Upper lobe of right lung (tissue), 1 donor: ENCODE measurements at places on chromosomes 7 and 10. TPM values are rescaled to one million over a fixed set of nuclear protein-coding genes. Genes with fewer than 3 reads are reported as not detected.

Gene SLC13A4
- not detected for total RNA-seq

Gene MACC1
- 22.1 TPM for total RNA-seq

Gene NME8
- 2.1 TPM for total RNA-seq

Gene STEAP1
- 5.7 TPM for total RNA-seq

Gene SERPINE1
- 13.7 TPM for total RNA-seq

Gene CPN1
- total RNA-seq: not detected

Gene WIPF3
- total RNA-seq: 0.67 TPM

Gene STAG3
- total RNA-seq: 2.3 TPM

Gene CPVL
- 31.9 TPM for total RNA-seq

Gene ADIRF
- total RNA-seq: 155 TPM

Gene PTPRN2
- 4.9 TPM for total RNA-seq

Gene ASAH2B
- total RNA-seq: 3.4 TPM

Gene SLC25A13
- total RNA-seq: 34.5 TPM

Gene TRIM74
- total RNA-seq: not detected

Gene SLC26A5
- total RNA-seq: 1.9 TPM

Gene TFAM
- total RNA-seq: 28.3 TPM

Gene ZYX
- 263 TPM for total RNA-seq

Gene TEX47
- total RNA-seq: not detected

Gene GJD4
- not detected for total RNA-seq

Gene EMX2
- total RNA-seq: not detected

Gene TFR2
- total RNA-seq: 0.41 TPM

Gene CDCA7L
- total RNA-seq: 41.2 TPM

Gene TMEM72
- not detected for total RNA-seq

Gene TRIM50
- total RNA-seq: 0.20 TPM

Gene SEMA3D
- 13.6 TPM for total RNA-seq

Gene GNG11
- total RNA-seq: 22.6 TPM

Gene SHH
- total RNA-seq: 10.1 TPM

Gene PAX4
- total RNA-seq: not detected

Gene SUN3
- not detected for total RNA-seq

Gene TCTN3
- 29.0 TPM for total RNA-seq

Gene ANKRD22
- 2.3 TPM for total RNA-seq

Gene CRYGN
- not detected for total RNA-seq

Gene CPA2
- not detected for total RNA-seq

Gene ANKRD2
- total RNA-seq: 0.98 TPM

Gene LRRTM3
- total RNA-seq: not detected

Gene ZSCAN21
- 10.0 TPM for total RNA-seq

Gene HACD1
- total RNA-seq: 34.3 TPM

Gene GBX1
- not detected for total RNA-seq

Gene CNNM2
- total RNA-seq: 12.9 TPM

Gene SPDYE2
- not detected for total RNA-seq

Gene FAM237B
- not detected for total RNA-seq

Gene CRTAC1
- 128 TPM for total RNA-seq

Gene SPDYE2B
- not detected for total RNA-seq

Gene FEZF1
- not detected for total RNA-seq

Gene ARMS2
- not detected for total RNA-seq

Gene CALML3
- total RNA-seq: not detected

Gene UBE2D1
- total RNA-seq: 18.2 TPM

Gene CLRN3
- total RNA-seq: not detected

Gene OR6V1
- total RNA-seq: not detected

Gene PRSS37
- not detected for total RNA-seq

Gene AMZ1
- total RNA-seq: 0.29 TPM

Gene LRRD1
- total RNA-seq: not detected

Gene CYP2C8
- total RNA-seq: 0.46 TPM
